ENCODE measurements at places on chromosomes 7 and 10. TPM values are rescaled to one million over a fixed set of nuclear protein-coding genes. Genes with fewer than 3 reads are reported as not detected.

JAKMIP3 gene
- 0.35 TPM for total RNA-seq

LRMDA gene
- total RNA-seq: not detected

TAX1BP1 gene
- 62.0 TPM for total RNA-seq

POR gene
- total RNA-seq: 40.8 TPM

SEMA3A gene
- total RNA-seq: 0.11 TPM

ERVW-1 gene
- total RNA-seq: not detected

BTBD16 gene
- total RNA-seq: not detected

FAM25G gene
- not detected for total RNA-seq

CTAGE4 gene
- 1.6 TPM for total RNA-seq

CAMK1D gene
- 6.3 TPM for total RNA-seq

INMT gene
- total RNA-seq: 0.14 TPM

FAM24A gene
- total RNA-seq: not detected

MUC12 gene
- total RNA-seq: 0.19 TPM

- DNase-seq: no peak
These were observed 76.8 kb upstream of the CARD11 start for GRCh38 chr7:3120513-3120912.

DNA sequence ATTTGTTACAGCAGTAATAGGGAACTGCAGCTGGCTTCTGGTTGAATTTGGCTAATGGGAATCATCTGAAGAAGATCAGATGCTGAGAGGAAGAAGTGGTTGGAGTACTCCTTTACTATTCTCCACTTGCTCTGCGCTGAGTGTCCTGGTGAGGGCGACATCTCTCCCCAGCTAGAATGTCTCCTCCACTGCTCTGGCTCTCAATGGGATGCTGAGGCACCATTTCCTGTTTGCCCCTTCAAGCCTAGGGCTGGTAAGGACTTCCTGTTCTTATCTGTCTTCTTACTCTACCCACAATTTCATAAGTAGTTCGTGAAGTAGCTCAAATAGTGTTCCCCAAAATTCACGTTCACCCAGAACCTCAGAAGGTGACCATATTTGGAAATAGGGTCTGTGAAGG lies 43.2 kb upstream of the TES start:
- no peak for DNase-seq

GRCh38 chr10:61973906-61974305 lies 72.4 kb downstream of the ARID5B start:
- no peak for DNase-seq

GRCh38 chr10:69963178-69963834 lies 89.3 kb upstream of the MACROH2A2 start:
- no peak for DNase-seq

GRCh38 chr10:67819768-67820204 lies 18.2 kb downstream of the DNAJC12 start:
- DNase-seq: no peak

DNA sequence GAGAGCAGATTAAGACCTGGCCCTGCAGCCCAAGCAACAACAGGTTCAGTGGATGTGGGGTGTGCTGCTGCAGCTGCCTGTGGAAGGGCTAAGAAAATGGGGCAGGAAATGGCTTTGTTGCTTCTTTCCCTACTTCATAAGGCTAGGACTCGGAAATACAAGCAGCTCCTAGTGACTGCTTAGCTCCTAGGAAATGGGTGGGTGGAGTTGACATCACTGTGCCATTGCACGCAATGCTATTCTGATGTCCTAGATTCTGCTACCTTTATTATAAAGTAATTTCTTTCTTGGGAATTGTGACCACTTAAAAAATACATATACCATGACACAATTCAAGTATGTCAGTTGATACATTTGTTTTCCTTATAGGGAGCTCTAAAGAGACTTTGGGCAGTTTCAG lies 155.8 kb downstream of the FANK1 start:
- no peak for DNase-seq

DNA sequence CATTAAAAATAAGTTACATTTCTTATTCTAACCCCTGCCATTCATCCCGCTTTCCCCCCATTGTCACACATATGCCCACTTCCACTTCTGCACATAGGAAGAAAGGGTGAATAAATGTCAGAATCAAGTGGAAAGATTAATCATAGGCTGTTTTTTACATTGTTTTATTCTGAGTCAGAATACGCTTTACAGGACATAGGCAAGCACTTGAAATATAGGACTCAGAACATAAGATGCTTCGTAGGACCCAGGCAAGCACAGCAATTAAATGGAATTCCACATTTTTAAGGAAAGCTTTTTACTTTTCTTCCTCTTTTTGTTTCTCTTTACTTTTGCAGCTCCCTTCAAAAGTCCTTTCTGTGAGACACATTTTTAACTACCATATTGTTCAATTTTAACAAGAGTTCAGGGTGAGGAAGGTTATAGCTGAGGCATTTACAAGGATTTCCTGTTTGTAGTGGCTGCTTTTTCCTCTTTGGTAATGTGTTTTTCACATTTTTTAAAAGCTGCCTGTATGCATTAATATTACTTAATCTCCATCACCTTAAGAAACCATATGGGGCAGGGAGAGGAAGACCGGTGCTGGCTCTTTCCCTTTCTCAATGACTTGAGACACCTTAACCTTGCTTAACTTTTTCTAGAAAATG lies 130.0 kb downstream of the TES start:
- no peak for DNase-seq

DNA sequence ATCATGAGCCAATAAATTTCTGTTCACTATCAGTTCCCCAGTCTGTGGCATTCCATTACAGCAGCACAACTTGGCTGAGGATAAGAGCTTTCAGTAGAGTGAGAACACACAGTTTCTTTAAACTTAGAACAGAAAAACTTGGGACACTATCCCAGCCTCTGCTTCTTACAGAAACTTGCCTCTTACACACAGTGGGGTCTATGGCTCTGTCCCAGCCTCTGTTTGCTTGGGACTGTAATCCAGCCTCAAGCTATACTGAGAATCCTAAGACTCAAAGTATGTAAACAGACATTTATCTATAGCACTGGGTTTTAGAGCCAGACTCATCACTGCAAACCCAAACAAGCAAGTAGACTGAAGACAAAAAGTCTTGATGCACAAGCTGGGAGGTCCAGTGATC lies 355.8 kb upstream of the VSTM2A start:
- DNase-seq: no peak

DNA sequence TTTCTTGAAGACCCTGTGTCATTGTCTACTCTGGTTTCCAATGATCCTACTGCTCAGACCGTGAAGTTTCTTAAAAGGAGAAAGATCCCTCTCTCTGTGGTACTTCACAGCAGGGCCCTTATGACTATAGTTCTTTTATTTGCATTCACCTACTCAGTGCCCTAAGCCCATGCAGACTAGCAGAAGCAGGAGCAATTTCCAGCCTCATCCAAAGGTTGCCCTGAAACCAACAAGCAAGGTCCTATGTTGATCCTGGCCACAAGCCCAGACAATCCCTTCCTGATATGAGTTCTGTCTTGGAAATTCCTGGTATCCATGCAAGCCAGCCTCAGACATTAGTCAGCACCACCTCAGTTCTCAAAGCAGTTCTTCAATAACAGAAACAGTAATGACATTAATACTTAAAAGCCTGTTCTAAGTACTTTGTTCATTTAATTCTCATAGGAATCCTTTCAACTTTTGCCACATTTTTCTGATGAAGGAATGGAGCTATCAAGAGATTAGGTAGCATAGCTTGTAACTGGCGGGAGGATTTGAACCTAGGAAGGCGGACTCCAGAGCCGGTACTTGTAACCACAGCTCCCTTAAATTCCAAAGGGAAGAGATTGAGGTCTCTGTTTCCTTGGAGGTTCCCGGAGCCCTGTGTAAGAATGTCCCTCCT lies 58.1 kb upstream of the ST8SIA6 start:
- no peak for DNase-seq

- DNase-seq: no peak
These were observed 1.4 kb downstream of the FBXW4 start for GRCh38 chr10:101693651-101693977.

- DNase-seq: no peak
These were observed 730 bp downstream of the LARP4B start for GRCh38 chr10:930625-931325.

- DNase-seq: no peak
These were observed 70.7 kb downstream of the EBF3 start for GRCh38 chr10:129893104-129894089.

- no peak for DNase-seq
These were observed 55.0 kb downstream of the PKD1L1 start for GRCh38 chr7:47893238-47893637.

- peak; percentile 48 for DNase-seq
These were observed 73.1 kb upstream of the UCN3 start for GRCh38 chr10:5291501-5292195.

DNA sequence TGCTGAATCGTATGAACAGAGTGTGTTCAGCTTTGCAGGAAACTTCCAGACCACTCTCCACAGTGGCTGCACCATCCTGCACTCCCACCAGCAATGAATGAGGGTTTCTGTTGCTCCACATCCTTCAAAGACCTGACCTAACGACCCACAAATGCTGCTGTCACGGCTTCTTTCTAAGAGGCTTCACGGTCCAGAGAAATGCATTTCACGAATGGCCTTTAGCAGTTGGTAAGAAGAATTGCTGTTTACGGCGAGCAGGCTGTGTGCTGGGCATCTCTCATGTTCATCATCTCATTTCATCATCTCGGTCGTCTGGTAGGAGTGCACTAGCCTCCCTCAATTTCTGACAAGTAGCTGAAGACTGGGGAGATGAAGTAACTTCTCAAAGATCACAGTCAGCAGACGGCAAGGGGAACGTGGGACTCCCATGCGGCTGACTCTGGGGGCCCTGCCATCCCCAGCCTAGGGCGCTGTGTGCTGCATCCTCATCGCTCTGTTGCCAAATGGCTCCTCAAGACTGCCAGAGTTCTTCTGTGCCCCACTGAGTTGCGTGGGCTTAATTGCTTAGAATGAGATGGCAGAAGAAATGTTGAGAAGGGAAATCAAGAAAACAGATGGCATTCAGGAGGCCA lies 72.9 kb downstream of the ADARB2 start:
- no peak for DNase-seq

GRCh38 chr7:45869426-45869825 lies 3.5 kb downstream of the CCDC201 start:
- no peak for DNase-seq

DNA sequence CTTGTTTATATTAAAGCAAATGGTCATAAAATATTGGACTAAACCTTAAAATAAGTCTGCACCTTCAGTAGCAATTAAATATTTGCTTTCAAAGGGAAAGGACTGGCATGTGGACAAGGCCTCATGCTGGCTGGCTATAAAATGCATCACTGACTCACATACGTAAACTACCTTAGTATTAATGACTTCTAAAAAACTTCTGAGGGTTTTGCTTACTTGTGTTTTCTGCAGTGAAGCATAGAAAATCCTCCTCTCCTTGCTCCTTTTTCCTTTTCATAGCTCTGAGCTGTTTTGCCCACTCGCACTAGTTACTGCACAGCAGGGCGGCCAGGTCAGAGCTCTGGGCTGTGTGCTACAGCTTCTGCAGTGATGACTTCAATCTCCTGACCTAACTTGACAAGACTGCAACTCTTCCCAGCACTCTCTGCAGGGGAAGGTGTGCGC lies 82.3 kb downstream of the CUL2 start:
- DNase-seq: no peak

DNA sequence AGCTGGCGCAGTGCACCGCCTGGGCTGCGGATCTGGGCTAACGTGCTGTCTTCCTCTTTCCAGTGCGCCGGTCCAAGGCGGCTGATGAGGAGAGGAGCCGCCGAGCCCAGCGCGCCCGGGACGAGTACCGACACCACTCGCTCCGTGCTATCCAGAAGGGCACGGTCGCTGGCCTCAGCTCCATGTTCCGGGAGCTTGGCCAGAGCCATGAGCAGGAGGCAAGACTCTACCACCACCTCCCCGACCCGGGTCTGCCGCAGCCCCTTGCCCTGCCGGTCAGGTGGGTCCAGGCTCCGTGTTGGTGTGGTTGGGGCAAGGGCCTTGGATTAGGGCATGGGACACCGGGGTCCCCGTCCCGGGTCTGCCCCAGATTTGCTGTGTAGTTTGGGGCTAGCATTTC lies 65.8 kb downstream of the SH2D4B start:
- DNase-seq: no peak

DNA sequence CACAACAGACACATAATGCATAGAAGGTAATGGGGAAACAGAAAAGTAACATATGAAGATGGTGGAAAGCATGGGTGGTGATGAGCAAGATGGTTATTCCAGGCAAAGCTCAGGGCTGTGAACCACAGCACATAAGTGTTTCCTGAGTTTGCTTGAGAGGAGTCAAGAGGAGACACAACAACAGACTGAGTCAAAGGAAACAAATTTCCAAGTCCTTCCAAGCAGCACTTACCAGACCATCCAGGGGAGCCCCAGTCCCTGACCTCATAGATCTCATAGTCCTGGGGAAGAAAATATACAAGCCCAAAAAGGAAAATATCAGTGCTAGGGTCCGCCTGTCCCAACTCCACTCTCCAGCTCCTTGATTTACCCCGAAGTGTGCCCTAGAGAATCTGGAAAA lies 216.6 kb upstream of the FZD1 start:
- DNase-seq: no peak

DNA sequence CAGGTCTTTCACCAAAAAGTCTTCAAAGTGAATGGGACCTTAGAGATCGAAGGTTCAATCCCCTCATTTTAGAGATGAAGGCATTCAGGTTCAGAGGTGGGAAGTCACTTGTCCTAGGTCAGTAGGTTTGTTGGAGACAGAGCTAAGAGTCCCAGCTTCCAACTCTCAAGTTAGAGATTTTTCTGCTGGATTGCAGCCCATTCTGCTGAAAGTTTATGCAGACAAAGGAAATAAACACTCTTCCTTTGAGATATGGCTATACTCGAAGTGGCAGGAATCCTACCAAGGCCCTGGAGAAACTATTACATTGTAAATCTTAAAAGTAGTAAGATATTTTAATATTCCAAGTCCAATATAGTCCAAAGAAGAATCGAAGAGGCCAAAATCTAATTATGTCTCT lies 64.4 kb downstream of the LYZL1 start:
- no peak for DNase-seq

DNA sequence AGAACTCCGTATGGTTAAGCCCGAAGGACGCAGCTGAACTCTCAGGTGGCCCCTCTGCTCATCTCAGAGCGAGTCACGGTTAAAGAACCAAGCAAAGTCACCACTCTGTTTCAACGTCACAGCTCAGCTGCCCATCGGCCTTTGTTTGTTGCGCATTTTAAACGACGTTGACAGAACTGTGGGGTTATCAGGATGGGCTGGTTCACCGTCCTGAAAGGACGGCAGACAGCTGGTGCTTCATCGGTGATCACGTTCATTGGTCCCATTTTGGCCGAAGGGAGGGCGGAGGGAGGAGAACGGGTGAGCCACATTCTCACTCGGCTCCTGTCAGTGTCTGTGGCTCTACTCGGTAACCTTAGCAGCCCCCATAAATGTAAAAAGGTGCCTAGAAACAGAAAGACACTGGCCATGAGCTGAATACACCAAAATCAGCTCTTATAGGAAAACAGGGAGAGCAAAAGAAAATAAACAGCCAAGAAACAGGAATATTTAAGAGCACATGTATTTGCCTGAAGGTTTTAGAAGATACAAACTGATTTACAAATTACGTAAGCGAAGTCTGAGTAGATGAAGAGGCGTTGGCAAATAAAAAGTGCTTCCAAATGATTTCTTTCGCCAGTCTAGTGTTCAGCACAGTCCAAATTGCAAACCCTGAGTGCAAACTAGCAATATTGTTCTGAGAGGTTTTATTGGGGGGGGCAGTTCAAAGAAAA lies 8.4 kb downstream of the PRKAG2 start:
- no peak for DNase-seq
